Activated naive CD4-positive, alpha-beta T cell (primary cell): ENCODE measurements at places on chromosomes 1 and 21.
A peak's percentile ranks its signal among the peaks of the same experiment; 100 is the strongest.

- DNase-seq, result no peak
These were observed 7.3 kb upstream of the IFNGR2 start for GRCh38 chr21:33395891-33396331.

GRCh38 chr1:160021376-160022074, 10.3 kb downstream of the PIGM start:
- DNase-seq, result no peak

- peak; percentile 13 for DNase-seq
These were observed 48.5 kb upstream of the ACOT11 start for GRCh38 chr1:54499360-54500106.

- DNase-seq, result no peak
These were observed 8.4 kb upstream of the GNG4 start for GRCh38 chr1:235657747-235658526.

GRCh38 chr1:200211157-200211556, 183.6 kb downstream of the NR5A2 start:
- no peak for DNase-seq

GRCh38 chr1:60918867-60919266, 163.5 kb upstream of the NFIA start:
- DNase-seq, result no peak

GRCh38 chr1:62117018-62117750, 77.5 kb upstream of the L1TD1 start:
- no peak for DNase-seq

GRCh38 chr1:183911285-183911684, 106.4 kb downstream of the RGL1 start:
- no peak for DNase-seq

- no peak for DNase-seq
These were observed 42.5 kb downstream of the CNST start for GRCh38 chr1:246608616-246609376.

DNA sequence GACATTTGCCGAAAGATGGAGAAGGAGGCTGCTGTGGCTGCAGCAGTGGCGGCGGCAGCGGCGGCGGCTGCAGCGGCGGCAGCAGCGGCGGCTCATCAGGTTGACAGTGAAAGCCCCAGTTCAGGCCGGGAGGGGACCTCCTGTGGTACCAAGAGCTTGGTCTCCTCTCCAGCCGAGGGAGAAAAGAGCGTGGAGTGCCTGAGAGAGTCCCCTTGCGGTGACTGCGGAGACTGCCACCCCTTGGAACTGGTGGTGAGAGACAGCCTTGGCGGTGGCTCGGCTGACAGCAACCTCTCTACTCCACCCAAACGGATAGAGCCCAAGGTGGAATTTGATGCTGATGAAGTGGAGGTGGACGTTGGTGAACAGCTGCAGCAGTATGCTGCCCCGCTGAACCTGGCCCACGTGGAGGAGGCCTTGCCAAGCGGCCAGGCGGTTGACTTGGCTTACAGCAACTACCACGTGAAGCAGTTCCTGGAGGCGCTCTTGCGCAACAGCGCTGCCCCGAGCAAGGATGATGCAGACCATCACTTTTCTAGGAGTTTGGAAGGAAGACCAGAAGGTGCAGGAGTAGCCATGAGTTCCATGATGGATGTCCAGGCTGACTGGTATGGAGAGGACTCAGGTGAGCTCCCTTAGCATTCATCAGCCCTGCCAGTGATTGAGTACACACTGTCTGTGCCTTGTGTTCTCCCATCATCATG, 6.3 kb downstream of the ZBTB8B start:
- DNase-seq, result no peak
